ENCODE measurements at places on chromosomes 12 and 14. TPM values are rescaled to one million over a fixed set of nuclear protein-coding genes. Genes with fewer than 3 reads are reported as not detected.
A peak's percentile ranks its signal among the peaks of the same experiment; 100 is the strongest.

- DNase-seq = peak; percentile 64
Observed at GRCh38 chr12:27524839-27525753, 1.1 kb downstream of the PPFIBP1 start.

GRCh38 chr14:103548463-103549351 lies 13.8 kb downstream of the BAG5 start:
- DNase-seq = no peak

DNA sequence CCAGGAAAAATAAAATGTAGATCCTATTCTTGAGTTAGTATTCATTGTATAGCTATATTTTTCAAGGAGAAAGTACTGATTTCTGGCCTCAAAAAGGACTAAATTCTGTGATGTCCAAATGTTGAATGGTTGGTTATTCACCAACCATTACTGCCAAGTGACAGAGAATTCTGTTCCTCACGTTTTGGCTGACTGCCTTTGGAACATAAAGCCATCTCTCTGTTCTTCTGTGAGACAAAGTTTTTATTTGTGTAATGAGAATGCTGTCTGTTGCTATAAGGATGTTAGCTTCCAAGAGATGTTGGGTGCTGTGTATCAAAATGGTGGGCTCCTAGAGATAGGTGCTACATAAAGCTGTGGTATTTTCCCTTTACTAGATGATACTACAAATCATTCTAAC lies 9.3 kb downstream of the ZNF410 start:
- DNase-seq = no peak

DNA sequence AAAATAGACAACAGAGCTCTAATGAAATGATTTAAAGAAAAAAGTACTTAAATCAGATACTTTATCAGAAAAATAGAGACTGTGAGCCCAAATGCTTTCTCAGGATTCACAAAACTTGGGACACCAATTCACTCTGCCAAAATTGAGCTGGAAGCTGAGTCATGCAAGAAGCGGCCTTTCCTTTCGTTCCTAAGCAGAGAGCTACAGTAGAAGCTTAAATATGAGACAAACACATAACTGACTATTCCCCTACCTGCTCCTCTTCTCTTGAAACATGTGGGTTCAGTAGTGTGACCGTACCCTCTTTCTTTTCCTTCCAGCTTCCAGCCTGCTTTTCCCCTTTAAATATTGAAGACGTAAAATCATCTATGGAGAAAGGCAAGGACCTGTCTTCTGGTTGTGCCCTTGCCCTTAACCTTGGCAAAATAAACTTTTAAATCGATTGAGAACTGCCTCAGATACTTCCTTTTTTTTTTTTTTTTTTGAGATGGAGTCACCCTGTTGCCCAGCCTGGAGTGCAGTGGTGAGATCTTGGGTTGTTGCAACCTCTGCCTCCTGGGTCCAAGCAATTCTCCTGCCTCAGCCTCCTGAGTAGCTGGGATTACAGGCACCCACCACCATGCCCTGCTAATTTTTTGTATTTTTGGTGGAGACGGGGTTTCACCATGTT lies 4.4 kb upstream of the SDS start:
- DNase-seq = peak; percentile 30

GRCh38 chr12:98402091-98402490 lies 113.3 kb upstream of the TMPO start:
- no peak for DNase-seq

GRCh38 chr12:10557329-10557728 lies 51.6 kb downstream of the EIF2S3B start:
- DNase-seq = no peak

Gene CAPZA3
- not detected for polyA plus RNA-seq

DNA sequence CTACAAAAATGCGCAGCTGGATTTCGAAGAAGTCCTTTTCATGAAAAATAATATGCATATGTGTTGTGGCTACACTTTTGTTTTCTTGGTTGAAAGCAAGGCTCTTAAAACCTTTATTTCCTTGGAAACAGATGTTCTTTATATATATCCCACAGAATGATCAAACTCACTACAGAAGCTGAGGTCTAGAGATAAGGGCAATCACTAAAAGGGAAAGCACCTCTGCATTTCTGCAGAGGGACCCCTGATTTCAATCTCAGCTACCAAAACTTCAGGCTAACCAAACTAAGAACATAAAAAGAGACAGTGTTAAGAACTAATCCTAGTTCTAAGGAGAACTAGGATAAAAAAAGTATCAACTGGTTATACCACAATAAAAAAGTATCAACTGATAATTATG lies 65.4 kb upstream of the CDKL1 start:
- DNase-seq = no peak

- no peak for DNase-seq
Observed at GRCh38 chr14:79411403-79412174, 799.7 kb downstream of the DIO2 start.

Gene KRT2
- polyA plus RNA-seq = 0.08 TPM

DNA sequence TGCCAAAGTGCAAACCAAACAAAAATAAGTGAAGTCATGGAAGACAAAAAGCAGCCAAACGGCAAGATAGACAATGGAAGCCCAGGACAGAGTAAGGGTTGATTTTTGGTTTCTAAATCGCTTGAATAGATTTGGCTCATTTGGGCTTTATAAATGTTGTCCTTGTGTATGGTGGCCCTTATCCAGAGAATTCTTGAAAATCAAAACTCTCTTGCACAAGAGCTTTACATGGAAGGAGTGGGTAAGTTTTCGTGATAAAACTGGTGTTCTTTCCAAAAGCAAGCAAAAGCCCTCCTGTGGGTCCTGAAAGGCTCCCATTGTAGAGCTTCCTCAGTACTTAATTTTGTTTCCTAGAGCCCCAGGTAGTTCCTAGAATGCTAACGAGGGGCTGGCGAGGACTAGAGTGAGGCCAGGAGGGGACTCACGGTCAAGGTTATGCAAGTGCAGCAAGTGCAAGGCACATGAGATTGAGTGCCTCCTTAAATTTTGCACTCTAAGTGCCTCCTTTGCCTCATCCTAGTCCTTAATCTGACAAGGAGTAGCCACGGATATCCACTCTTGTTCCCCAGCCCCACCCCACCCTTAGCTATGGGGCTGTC lies 4.1 kb downstream of the SIX6 start:
- peak; percentile 33 for DNase-seq

DNA sequence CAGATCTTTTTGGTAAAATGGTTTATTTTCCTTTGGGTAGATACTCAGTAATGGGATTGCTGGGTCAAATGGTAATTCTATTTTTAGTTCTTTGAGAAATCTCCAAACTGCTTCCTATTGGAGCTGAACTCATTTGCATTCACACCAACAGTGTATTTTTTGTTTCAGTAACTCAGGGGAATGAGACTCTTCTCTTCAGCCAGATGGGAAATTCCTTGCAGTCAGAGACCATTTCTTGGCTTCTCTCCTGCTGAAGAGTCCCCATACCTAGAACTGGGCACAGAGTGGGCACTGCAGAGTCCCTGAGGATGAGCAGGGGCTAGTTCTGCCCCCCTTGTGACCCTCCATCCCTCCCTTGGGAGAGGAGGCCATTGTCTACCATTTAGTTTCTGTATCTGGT lies 10.8 kb downstream of the SDSL start:
- DNase-seq = no peak

DNA sequence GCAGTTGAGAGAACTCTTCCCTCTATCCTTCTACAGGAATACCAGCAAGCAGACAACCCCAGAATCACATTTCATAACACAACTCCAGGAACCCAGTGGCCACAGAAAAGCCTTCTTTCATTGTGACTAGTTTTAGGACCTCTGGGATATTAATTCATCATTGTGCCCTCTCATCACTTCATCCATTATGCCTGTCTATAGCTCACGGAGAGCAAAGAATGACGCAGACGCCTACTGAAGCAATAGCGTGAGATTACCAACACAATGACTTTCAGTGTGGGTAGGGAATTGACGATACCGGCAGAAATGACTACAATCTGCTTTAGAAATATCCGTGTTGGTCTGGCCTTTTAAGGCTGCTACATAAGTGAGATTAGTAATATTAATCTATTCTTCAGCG lies 158.1 kb upstream of the FOXG1 start:
- DNase-seq = no peak

DNA sequence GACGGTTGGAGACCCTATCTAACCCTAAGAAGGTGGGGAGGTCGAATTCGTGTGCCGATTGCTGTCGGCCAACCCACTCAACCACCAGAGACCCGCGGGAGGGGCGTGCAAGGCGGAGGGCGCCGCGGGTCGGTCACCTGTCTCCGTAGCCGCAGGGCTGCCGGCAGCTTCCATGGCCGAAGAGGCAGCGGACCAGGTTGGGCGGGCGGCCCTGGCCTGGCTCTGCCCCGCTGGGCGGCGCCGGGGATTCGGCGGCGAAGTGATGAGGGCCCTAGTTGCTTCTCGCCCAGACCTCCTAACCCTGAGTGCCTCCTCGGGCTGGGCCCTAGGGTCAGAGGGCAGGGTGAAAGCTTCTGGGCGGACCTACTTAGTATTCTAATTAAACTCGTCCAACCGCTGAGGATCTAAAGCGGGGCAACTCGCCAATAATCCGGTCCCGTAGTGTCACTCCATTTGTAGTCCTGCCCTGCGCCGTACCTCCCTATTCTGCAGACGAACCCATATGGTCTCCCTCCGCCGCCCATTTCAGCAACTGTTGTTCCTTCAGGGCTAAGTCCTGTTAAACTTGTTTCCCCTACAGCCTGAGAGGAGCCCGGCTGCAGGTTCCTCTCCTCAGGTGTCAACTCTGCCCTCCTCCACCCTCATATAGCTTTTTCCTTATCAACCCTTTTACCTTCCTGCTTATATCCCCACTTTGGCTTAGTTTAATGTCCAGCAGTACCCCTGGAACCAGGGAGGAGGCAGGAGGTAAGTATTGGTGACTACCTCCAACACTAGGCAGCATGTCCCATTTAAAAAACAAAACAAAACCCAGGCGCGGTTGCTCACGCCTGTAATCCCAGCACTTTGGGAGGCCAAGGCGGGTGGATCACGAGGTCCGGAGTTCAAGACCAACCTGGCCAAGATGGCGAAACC lies at the start of gene PYM1:
Gene PYM1 (minus strand): TSS at position 307 of the 915 bp plus-strand sequence. CDS start 133 bp downstream, at position 174.
- DNase-seq = peak; percentile 61

GRCh38 chr14:100567009-100567876 lies 20.0 kb downstream of the BEGAIN start:
- no peak for DNase-seq

Gene PMCH
- polyA plus RNA-seq = not detected

Gene ACVRL1
- polyA plus RNA-seq = 55.8 TPM

GRCh38 chr14:69318901-69319475 lies 59.0 kb downstream of the GALNT16 start:
- no peak for DNase-seq
